ENCODE measurements at places on chromosomes 11 and 22. TPM values are rescaled to one million over a fixed set of nuclear protein-coding genes. Genes with fewer than 3 reads are reported as not detected.
A peak's percentile ranks its signal among the peaks of the same experiment; 100 is the strongest.

GRCh38 chr11:26792941-26793340, 71.1 kb upstream of the SLC5A12 start:
- no peak for DNase-seq

GRCh38 chr11:876545-876944, 33.9 kb downstream of the TSPAN4 start:
- DNase-seq = peak; percentile 88

DNA sequence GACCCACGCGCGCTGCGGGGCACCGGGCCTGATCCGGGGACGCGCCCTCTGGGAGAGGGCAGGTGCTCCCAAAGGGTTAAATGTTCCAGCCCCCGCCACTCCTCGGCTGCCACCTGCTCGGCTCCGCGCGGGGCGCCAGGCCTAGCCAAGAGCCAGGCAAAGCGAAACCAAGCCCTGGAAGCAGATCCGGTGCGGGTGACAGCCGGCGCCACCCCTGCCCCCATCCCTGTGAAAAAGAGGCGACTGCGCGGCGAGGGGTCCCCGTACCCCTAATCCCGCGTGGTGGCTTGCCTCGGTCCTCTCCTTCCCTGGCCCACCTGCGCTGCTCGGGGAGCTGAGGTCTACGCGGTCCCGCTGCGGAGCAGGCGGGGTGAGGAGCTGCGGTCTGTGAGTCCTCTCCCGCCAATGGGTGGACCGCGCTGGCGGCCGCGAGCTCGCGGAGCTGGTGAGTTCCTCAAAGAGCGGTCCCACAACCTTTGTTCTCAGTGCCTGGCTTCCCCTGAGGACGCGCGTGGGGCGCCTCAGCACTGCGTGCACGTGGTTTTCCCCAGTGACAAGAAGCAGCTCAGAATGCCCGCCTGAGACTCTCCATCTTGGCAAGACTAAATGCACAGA, at the start of gene ME3:
Gene ME3, minus strand, starts transcription at position 610 of the 615 bp plus-strand sequence.
- peak; percentile 80 for DNase-seq

DNA sequence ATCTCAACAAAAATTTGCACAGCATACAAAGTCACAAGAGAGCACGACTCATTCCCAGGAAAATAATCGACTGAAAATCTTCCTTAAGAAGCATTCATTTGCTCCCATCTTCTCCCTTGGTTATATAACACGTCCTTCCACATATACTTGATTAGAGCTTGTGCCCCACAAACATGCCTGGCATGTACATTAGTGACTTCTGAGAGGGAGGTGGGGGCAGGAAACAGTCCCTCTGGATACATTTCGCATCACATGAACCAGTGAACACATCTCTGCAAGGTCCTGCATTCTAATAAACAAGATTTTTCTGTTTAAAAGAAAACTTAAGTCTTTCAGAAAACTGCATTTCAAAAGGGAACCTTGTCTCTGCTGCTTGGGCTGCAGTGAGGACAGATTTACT, 54.1 kb upstream of the IGLL5 start:
- no peak for DNase-seq

GRCh38 chr22:46220921-46221320, 29.2 kb downstream of the CDPF1 start:
- no peak for DNase-seq

GRCh38 chr11:3169255-3170043, 4.3 kb upstream of the OSBPL5 start:
- DNase-seq = peak; percentile 62

GRCh38 chr11:124618863-124619262, 3.8 kb upstream of the TBRG1 start:
- DNase-seq = no peak

GRCh38 chr11:102936864-102937509, 18.5 kb downstream of the MMP13 start:
- DNase-seq = no peak

DNA sequence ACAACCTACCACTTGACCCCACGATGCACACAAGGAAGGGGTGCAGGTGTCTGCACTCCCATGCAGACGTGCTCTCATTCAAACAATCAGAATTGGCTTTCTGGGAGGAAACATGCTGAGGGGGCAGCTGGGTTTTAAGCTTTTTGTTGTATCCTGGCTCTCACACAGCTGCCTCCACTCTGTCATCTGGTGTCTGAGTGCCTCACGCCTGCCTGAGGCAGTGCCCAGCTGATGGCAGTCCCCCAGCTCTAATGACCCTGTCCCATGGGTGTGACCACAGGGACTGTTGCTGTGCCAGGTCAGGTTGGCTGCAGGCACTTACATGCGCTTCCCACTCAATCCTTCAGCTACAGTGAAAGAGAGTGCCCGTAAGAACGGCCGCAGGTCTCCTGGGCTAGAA, 53.7 kb downstream of the ARFGAP3 start:
- peak; percentile 42 for DNase-seq

GRCh38 chr11:93403930-93404329, 73.4 kb downstream of the DEUP1 start:
- DNase-seq = no peak

GRCh38 chr11:96122601-96123074, 198.7 kb upstream of the MTMR2 start:
- DNase-seq = no peak

DNA sequence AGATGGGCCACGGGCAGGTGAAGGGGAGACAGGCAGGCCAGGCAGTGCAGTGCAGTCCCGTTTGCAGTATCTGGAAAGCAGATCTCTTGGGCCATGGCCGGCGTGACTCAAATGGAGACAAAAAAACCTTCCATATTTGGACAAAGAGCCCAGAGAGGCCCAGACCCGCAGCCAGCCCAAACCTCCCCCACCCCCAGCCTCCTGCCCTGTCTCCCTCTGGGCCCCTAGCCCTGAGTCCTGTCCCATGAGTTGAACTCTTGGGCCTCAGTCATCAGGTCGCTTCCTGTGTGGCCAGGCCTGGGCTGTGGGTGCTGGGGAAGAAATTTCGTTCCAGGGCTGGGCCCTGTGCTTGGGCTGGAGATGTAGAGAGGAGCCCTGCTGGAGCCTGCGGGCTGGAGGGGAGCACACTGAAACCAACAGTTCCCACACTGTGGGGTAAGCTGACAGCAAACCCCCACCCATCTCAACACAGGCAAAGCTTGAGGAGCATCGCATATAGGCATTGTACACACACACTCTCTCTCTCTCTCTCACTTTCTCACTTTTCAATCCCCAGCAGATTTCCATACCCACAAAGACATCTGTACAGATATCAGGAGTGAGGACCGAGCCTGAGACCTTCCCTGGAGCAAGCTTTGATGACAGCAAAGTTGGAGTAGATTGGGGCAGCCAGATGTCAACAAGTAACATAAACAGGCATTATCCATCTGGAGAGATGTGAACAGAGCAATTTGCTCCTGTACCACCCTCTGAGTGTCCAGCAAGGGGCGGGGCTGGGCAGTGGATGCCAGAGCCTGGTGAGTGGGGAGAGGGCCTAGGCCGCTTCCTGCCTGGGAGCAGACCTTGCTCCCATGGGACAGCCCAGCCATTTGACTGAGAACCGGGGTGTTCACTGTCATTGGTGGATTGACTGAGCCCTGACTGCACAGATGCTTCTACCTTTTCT, 17.2 kb downstream of the ARHGEF17 start:
- no peak for DNase-seq

DNA sequence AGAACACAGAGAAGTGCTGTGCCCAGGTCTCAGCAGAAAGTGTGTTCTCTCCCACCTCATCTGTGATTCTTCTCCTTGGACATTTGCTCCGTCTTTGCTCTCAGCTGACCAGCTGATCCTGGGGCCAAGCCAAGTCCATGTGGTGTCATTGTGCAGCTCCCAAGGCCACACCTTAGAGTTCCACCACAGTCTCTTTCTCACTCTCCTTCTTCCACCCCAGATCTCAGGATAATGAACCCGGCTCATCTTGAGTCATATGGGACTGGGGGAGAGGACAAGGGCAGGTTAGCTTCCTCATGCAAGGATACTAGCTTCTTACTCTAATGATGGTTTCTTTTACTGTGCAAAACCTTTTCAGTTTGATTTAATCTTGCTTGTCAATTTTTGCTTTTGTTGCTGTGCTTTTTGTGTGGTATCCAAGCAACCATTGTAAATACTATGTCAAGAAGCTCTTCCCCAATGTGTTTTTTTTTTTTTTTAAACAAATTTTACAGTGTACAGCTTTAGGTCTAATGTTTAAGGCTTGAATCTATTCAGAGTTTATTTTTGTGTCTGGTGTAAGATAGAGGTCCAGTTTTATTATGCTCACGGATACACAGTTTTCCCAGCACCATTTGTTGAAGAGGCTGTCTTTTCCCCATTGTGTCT, 75.0 kb upstream of the OR4B1 start:
- DNase-seq = peak; percentile 57

- no peak for DNase-seq
Observed at GRCh38 chr11:104435494-104435893, 271.5 kb upstream of the PDGFD start.

- DNase-seq = no peak
Observed at GRCh38 chr11:119056421-119056999, 495 bp downstream of the HYOU1 start.

DNA sequence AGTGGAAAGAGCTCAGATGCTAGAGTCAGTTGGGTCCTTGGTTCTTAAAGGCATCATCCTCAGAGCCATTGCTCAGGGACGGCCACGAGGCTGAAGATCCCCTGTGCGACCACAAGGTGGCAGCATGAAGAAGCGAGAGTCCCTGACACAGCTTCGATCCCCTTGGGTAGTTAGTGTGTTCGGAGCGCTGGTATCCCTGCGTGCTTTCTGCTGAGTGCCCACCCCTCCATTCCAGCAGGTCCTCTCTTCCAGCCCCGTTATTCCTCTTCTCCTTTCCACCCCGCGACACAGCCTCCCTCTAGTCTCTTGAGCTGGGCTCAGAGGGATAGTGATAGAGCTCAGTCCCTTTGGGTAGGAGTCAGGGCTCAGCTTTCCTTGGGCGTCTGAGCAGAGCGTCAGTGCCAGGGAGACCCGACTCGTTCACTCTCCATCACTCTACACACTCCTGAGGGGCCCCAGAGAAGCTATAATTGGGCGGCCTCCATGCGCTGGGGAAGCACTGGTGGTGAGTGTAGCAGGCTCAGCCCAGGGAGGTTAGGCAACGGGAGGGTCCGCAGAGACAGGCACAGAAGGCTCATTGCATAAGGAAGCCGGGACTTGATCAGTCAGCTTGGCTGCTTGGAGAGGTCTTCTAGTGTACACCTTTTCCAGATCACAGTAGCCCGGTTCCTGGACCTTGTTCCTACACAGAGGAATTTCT, at the start of gene OR51D1:
Gene OR51D1, plus strand, starts transcription at position 516 of the 700 bp plus-strand sequence. CDS start 2,314 bp downstream, outside the sequence.
- peak; percentile 86 for DNase-seq

DNA sequence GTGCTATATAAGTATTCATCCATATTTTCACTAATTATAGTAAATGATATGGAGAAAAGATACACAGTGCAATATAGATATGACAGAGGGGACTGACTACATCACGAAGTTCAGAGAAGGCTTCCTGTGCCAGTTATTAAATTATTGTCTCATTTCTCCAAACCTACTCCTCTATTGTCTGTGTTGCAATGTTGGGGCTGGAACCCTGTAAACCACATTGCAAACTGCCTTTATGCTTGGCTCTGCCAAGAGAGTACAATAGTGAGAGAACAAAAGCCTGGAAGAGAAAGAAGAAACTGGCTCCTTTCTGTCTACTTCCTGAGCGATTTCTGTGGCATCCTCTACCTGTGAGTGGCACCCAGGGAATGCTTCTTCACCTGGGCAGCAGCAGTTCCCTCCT, 46.4 kb downstream of the ME3 start:
- DNase-seq = no peak

DNA sequence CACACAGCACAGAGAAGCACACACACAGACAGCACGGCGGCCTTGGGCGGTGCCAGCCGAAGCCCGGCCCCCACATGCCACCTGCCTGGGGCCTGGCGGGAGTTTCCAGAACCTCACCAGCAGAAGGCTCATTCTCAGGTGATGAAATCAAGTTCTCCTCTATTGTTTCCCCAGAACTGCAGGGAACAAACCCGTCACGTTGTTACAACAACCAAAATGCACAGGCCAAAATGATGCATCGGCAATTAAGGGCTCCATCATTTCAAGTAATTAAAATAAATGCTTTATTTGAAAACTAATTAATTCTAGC, 30.8 kb downstream of the GNB1L start:
- DNase-seq = no peak

DNA sequence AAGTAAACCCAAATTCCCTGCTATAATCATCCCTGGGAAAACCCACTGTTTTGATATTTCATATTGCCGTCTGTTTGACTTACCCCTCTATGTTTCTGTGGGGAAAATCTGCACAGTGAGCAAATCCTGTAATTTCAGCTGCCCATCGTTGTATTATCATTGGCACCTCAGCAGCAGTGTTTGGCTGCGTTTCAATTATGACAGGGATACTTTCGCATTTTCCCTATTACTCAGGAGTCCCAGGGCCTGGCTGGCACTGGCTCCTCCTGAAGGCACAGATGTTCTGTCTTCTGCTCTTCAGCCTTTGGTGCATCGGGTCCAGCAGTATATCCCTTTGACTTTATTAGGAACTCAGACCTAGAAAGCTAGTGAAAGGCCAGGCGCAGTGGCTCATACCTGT, 12.2 kb upstream of the MMP12 start:
- no peak for DNase-seq

DNA sequence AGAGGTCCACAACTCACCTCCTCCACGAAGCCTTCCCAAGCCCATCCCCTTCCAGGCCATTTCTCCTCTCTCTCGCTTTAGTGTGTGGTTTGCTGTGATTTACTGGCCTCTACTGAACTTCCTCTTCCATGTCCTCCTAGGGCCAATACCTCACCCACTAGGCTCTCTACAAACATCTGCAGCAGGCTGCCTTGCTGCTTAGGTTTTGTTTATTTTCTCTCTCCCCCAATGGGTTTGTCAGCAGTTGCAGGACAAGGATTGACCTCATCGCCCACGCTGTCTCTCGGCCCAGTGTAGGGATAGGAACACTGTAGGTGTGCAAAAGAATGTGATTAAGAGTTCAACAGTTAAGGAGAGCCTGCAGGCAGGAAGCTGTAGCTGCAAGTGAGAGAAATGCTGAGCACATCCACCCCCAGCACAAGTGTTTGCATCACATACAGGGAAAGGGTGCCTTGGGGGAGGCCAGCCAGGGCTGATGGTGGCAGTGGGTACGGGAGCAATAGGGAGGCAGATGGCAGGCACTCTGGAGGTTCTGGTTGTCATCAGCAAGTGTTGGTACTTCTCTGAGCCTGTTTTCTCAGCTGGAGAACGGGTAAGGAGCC, 1.4 kb downstream of the PC start:
- DNase-seq = no peak

C1QTNF5 gene
- 15.1 TPM for total RNA-seq

MRPL17 gene
- total RNA-seq = 347 TPM

OR8G1 gene
- total RNA-seq = not detected

MYOD1 gene
- not detected for total RNA-seq

KCNJ1 gene
- not detected for total RNA-seq

RHOD gene
- 2.0 TPM for total RNA-seq

MB gene
- total RNA-seq = 2.2 TPM

POLR2F gene
- total RNA-seq = 90.6 TPM

TUBA8 gene
- total RNA-seq = 2.3 TPM

LRRC32 gene
- total RNA-seq = 128 TPM

MAML2 gene
- 19.4 TPM for total RNA-seq

OR2AT4 gene
- not detected for total RNA-seq

OR2AG1 gene
- total RNA-seq = not detected

DGCR6 gene
- 2.5 TPM for total RNA-seq

TTC28 gene
- 36.7 TPM for total RNA-seq
